ENCODE measurements at places on chromosomes 12 and 14. TPM values are rescaled to one million over a fixed set of nuclear protein-coding genes. Genes with fewer than 3 reads are reported as not detected.

Gene METTL25
- total RNA-seq: 9.9 TPM

Gene GPRC5D
- total RNA-seq: not detected

Gene CPSF2
- 70.6 TPM for total RNA-seq

Gene CSAD
- 5.2 TPM for total RNA-seq

Gene KRT3
- total RNA-seq: not detected

Gene C1QL4
- 0.19 TPM for total RNA-seq

Gene TAS2R30
- 0.32 TPM for total RNA-seq

Gene B3GNT4
- total RNA-seq: 0.06 TPM

Gene INHBC
- total RNA-seq: not detected

Gene FBRSL1
- 12.0 TPM for total RNA-seq

Gene PITPNM2
- total RNA-seq: 2.7 TPM

Gene PLEKHG7
- not detected for total RNA-seq

Gene GLT8D2
- total RNA-seq: 47.1 TPM

Gene EML1
- total RNA-seq: 27.8 TPM

Gene ALX1
- not detected for total RNA-seq

Gene RBP5
- total RNA-seq: not detected

Gene LIN7A
- 0.57 TPM for total RNA-seq

Gene MYF5
- 957 TPM for total RNA-seq

Gene TMEM119
- 1.9 TPM for total RNA-seq

Gene LRP1-AS
- not detected for total RNA-seq

Gene C12orf50
- total RNA-seq: not detected

Gene ALG10B
- 4.0 TPM for total RNA-seq

Gene KRT73
- total RNA-seq: not detected

Gene CYP46A1
- 0.38 TPM for total RNA-seq

Gene SLC15A4
- total RNA-seq: 35.8 TPM

Gene SLC2A13
- 9.9 TPM for total RNA-seq

Gene NANOG
- not detected for total RNA-seq

Gene COX14
- total RNA-seq: 44.0 TPM

Gene PPP1R1A
- total RNA-seq: not detected

Gene EIF2S1
- total RNA-seq: 310 TPM

Gene PHETA1
- 19.7 TPM for total RNA-seq

All from LHCN-M2 (cell line).